A549 (cell line): ENCODE measurements at places on chromosomes 16 and 17.
A peak's percentile ranks its signal among the peaks of the same experiment; 100 is the strongest.

- no peak for DNase-seq
Measured at GRCh38 chr17:1852327-1852726, 22.5 kb downstream of the RPA1 start.

- no peak for DNase-seq
Measured at GRCh38 chr16:64196444-64196843, 925.4 kb downstream of the CDH11 start.

DNA sequence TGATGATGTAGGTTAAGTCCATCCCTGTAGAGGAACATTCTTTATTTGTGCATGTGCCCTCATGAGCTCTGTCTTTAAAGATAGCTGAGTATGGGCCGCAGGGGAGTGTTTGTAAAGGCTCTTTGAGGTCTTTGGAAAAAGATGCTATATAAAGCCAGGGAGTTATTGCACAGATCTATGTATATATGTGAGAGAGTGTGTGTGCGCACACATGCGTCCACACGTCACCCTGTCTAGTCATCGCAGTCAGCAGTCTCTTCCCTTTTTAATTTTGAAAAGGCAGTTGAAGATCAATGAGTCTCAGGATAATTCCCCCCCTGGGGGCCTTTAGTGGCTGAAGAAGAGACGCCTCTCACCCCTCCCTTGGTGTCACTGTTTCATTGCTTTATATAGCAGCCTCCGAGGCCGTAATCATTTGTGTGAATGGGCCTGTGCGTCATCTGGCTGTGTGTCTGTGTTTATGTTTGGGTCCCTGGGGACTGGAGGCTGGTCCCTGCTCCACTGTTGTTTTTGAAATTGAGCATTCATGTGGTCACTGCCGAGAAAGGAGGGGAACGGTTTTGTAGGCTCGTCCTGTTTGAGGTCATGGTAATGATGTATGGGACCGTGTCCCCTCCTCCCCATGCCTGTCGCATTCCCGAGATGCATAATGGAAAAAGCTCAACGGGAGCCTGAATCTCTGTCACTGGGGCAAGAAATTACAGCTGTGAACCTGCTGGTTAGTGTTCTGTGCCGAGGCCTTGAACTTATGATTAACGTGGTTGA lies 143.9 kb downstream of the SNX29 start:
- DNase-seq = no peak

GRCh38 chr16:81535679-81536360 lies 91.2 kb downstream of the CMIP start:
- no peak for DNase-seq

- peak; percentile 53 for DNase-seq
Measured at GRCh38 chr17:57999496-58000017, 7.5 kb downstream of the SRSF1 start.

DNA sequence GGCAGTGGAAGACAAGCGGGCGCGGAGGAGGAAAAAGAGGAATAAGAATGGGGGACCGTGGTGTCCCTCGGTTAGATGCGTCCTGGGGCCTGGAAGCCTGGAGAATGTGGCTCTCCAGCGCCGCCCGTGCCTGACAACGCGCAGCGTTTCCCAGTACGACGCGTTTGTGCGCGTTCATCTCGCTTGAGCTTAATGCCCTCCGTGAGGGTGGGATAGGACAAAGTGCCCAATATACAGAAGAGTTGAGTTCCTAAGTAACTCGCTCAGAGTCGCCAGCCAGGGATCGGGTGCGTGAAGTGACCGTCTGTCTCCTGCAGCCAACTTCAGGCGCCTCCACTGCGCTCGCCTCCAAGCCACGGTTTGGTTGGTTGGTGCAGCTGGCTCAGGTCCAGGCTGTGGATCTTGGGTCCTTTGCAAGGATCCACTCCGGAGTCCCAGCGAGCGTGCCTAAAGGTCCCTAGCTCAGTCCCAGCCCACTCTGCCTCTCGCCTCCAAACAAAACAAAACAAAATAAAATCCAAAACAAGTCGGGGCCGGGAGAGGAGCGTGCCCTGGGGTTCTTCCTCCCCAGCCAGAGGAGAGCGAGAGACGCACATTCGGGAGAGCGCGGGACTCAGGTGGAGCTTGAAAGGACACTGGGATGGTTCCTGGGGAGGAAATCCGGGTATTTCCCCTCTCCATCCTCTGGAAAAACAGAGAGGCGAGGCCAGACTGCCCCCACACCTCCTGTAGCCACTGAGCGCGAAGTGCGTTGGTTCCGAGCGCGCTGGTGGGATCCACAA lies 974 bp downstream of the GALR2 start:
- peak; percentile 57 for DNase-seq

GRCh38 chr17:8386841-8387240 lies 3.8 kb upstream of the RPL26 start:
- no peak for DNase-seq

GRCh38 chr17:82037092-82037888 lies at the start of gene DCXR:
TSS of gene DCXR (minus strand) at chr17:82037697. CDS start at chr17:82037682, 15 bp downstream.
- peak; percentile 99 for DNase-seq

- no peak for DNase-seq
Measured at GRCh38 chr16:23889189-23889588, 53.4 kb downstream of the PRKCB start.

- DNase-seq = no peak
Measured at GRCh38 chr16:50530277-50531236, 17.6 kb upstream of the NKD1 start.

DNA sequence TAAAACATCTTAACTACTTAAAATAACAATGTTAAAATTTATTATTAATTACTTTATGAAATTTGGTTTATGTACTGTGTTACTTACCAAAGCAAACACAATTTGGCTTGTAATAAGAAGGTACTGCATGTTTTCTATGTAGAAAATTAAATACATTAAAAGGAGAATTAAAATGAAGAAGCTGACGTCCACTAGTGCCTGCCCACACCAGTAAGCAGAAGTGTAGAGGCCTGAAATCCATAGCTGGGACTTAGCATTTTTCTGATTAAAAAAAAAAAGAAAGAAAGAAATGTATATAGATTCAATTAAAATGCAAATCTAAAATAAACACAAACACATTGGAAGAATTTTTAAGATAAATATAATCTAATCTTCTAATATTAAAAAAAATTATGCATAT lies 35.8 kb upstream of the ABCA9 start:
- no peak for DNase-seq

GRCh38 chr16:47143677-47144558 lies at the start of gene NETO2:
TSS of gene NETO2 (minus strand) at chr16:47143945. CDS start at chr16:47143612, 333 bp downstream.
- peak; percentile 61 for DNase-seq

- DNase-seq = peak; percentile 74
Measured at GRCh38 chr17:74176546-74177001, 26.9 kb upstream of the RPL38 start.

DNA sequence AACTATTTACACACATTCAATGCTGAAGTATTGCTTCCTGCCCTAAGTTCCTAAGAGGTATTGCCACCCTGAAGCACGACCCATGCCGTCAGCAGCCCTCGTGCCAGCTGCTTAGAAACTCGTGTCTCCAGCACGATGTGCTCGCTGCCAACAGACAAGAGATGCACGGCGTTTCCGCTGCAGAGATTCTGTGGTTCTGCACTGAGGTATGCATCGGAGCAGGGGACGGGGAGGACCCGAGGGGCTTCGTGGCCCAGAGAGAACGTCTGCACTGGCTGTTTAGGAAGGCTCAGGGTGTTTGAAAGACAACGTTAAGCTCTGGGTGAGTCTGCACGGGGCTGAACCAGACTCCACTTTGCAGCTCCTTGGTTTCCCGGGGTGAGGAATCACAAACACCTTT lies 82.7 kb upstream of the CREBBP start:
- no peak for DNase-seq

GRCh38 chr17:83178533-83179304 lies 99.3 kb downstream of the METRNL start:
- DNase-seq = no peak

GRCh38 chr17:17119533-17119932 lies 77.3 kb downstream of the MPRIP start:
- peak; percentile 34 for DNase-seq

DNA sequence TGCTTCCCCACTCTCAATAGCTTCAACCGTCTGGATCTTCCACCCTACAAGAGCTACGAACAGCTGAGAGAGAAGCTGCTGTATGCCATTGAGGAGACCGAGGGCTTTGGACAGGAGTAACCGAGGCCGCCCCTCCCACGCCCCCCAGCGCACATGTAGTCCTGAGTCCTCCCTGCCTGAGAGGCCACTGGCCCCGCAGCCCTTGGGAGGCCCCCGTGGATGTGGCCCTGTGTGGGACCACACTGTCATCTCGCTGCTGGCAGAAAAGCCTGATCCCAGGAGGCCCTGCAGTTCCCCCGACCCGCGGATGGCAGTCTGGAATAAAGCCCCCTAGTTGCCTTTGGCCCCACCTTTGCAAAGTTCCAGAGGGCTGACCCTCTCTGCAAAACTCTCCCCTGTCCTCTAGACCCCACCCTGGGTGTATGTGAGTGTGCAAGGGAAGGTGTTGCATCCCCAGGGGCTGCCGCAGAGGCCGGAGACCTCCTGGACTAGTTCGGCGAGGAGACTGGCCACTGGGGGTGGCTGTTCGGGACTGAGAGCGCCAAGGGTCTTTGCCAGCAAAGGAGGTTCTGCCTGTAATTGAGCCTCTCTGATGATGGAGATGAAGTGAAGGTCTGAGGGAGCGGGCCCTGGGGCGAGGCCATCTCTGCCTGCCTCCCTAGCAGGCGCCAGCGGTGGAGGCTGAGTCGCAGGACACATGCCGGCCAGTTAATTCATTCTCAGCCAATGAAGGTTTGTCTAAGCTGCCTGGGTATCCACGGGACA lies 11.1 kb upstream of the CLEC18A start:
- no peak for DNase-seq

GRCh38 chr16:86984343-86984742 lies 332.8 kb downstream of the C16orf95 start:
- no peak for DNase-seq
